ENCODE measurements at places on chromosomes 4 and X.
A peak's percentile ranks its signal among the peaks of the same experiment; 100 is the strongest.

- DNase-seq, result no peak
These were observed 94.4 kb downstream of the BLTP1 start for GRCh38 chr4:122246551-122246950.

GRCh38 chr4:158121161-158121579 is 51.7 kb downstream of the GASK1B start:
- no peak for DNase-seq

- DNase-seq, result peak; percentile 79
These were observed 758 bp downstream of the IQSEC2 start for GRCh38 chrX:53280331-53281320.

DNA sequence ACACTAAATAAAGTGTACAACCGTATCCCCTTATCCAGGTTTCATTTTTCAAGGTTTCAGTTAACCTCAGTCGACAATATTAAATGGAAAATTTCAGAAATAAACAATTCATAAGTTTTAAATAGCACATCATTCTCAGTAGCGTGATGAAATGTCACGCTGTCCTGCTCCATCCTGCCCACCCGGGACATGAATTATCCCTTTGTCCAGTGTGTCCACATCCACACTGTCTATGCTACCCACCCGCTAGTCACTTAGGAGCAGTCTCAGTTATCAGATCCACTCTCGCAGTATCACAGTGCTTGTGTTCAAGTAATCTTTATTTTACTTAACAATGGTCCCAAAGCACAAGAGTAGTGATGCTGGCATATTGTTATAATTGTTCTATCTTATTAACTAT is 54.7 kb downstream of the FRYL start:
- DNase-seq, result no peak

DNA sequence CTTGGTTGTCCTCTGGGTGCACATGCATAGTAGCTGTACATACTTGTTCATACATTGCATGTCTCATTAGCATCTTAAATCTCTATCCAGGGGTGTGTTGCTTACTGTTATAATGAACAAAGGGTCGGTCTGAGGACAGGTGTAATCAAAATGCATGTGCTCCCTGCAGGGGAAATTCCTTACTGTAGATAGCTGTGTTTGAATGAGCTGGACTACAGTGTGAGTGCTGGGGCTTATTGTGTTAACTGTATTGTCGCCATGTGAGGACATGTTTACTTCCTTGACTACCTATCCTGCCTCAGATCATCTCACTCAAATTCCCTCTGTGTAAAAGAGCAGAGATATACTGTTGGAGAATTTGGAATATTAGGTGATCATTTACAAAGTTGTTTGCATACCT is 98.7 kb downstream of the KLHL34 start:
- no peak for DNase-seq

DNA sequence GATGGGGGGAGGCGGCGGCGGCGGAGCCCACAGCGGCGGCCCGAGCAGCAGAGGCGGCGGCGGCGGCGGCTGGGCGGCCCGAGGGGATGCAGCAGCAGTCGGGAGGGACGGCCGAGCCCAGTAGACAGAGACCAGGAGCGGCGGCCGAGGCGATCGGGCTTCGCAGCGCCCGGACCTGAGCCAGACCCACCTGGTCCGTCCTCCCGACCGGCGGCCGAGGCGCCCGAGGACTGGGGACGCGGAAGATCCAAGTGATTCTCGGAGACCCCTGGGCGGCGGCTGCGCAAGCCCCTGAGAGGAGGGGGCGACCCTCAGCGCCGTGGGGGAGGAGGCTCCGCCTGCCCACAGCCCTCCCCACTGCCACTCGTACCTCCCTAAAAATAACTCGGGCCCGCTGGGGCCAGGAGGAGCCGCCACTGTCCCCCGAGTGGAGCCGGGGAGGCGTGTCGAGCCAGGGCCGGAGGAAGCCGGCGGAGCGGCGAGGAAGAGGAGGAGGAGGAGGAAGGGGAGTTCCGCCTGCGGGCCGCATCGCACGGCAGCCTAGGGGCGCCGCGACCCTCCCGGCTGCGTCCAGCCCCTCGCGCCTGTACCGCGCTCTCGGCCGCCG is 608 bp downstream of the RAPGEF2 start:
- peak; percentile 71 for DNase-seq

DNA sequence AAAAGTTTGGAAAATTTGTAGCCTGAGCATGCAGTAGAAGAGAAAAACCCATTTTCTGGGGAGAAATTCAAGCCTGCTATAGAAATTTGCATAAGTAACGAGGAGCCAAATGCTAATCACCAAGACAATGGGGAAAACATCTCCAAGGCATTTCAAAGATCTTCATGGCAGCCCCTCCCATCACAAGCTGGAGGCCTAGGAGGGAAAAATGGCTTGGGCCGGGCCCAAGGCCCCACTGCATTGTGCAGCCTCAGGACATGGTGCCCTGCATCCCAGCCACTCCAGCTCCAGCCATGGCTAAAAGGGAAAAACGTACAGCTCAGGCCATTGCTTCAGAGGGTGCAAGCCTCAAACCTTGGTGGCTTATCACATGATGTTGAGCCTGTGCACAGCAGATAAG is 87.7 kb downstream of the SHROOM4 start:
- DNase-seq, result no peak

DNA sequence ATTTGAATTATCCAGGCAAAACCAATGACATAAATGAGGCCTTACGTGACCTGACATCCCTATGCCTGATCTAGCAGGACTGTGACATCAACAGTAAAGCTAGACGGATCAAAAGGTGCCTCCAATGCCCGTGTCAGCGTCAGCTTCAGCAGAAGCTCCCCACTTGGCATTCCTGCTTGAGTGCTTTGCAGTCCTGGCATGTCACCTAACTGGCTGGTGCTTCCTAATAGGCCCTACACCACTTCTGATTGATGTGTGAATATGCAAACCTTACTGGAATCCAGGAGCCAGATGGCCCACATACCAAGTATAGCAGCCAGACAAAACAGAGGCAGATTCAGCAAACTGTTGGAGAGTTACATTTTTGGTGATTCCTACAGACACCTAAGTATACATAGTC is 224.2 kb downstream of the DMD start:
- no peak for DNase-seq

DNA sequence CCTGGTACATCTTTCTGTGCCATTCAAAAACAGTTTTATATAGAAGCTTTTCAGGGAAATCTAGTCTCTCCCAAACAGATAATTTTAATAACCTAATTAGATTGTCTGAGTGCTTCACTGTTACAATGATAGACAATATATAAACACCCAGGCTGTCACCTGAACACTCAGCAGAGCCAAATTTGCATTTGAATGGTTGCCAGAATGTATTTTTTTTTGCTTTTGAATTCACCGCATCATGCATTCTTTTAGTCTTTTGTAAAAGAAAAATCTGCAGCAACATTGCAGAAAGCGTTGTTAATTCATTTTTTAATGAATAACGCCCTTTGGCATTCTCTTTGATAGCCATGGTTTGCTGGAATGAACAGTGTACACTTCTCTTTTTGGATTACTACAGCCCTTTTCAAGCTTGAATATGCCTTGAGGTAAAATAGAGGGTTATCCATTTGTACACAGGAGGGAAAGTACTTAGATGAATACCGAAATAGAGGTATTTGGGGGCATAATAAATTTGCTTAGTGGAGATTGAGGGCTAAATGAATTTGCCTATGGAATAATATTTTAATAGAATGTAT is 175.0 kb upstream of the EPHA5 start:
- DNase-seq, result no peak

DNA sequence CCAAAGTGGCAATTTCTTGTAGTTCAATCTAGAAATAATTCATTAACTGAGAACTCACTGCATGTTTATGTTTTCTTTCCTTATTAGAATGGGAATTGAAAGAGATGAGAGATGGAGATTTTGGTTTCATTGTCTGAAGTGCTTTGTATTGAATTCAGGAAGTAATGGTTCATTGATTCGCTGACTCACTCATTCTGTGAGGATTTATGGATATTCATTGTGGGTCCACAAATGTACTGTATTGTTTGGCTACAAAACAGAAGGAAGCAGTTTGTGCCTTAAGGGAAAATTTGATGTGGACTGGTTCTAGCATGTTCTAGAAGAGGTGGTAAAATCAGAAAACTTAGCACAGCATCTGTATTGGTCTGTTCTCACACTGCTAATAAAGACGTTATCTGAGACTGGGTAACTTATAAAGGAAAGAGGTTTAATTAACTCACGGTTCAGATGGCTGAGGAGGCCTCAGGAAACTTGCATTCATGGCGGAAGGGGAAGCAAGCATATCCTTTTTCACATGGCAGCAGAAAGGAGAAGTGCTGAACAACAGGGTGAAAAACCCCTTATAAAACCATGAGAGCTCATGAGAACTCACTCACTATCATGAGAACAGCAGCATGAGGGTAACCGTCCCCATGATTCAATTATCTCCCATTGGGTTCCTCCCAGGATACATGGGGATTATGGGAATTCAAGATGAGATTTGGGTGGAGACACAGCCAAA is 132.3 kb upstream of the VCX3A start:
- DNase-seq, result no peak

DNA sequence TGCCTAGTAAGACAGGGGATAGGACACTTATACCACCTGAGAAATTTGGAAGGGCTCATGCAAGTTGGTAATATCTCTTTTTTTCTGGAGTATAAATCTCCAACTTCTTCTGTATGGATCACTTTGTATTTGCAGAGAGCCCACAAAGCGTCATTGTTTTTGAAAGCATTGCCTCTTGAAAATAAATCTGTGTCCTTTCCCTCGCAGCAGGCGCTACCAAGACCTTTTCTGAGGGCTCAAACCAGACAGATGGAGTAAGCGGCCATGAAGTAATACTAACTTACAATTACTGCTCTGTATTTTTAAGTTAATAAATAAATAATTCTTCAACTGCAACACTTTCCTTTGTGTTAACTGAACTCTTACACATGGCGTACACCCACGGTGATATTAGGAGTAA is 56.0 kb upstream of the FBXW7 start:
- no peak for DNase-seq

DNA sequence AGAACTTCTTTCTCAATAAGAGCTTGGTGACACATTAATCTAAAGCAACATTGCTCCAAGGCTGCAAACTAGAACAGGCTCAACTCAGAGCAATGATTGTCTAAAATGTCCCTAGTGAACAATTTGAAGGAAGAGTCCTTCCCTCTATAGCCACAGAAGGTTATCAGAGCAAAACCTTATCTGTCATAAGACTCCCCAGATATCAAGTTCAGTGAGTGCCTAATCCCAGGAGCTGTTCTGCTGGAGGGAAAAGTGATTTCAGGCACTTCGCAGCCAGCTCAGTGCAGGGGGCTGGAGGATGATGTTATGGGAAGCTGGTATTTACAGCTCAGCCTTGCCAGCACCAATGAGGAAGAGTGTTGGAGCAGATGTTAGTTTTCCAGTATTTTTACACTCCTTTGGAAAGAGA is 497.5 kb downstream of the INPP4B start:
- no peak for DNase-seq

- no peak for DNase-seq
These were observed 202.3 kb upstream of the NEIL3 start for GRCh38 chr4:177107288-177107921.

- no peak for DNase-seq
These were observed 5.8 kb upstream of the SEPTIN11 start for GRCh38 chr4:76943790-76944189.

GRCh38 chrX:65667157-65667502 is 324 bp upstream of the MSN start:
- DNase-seq, result no peak

DNA sequence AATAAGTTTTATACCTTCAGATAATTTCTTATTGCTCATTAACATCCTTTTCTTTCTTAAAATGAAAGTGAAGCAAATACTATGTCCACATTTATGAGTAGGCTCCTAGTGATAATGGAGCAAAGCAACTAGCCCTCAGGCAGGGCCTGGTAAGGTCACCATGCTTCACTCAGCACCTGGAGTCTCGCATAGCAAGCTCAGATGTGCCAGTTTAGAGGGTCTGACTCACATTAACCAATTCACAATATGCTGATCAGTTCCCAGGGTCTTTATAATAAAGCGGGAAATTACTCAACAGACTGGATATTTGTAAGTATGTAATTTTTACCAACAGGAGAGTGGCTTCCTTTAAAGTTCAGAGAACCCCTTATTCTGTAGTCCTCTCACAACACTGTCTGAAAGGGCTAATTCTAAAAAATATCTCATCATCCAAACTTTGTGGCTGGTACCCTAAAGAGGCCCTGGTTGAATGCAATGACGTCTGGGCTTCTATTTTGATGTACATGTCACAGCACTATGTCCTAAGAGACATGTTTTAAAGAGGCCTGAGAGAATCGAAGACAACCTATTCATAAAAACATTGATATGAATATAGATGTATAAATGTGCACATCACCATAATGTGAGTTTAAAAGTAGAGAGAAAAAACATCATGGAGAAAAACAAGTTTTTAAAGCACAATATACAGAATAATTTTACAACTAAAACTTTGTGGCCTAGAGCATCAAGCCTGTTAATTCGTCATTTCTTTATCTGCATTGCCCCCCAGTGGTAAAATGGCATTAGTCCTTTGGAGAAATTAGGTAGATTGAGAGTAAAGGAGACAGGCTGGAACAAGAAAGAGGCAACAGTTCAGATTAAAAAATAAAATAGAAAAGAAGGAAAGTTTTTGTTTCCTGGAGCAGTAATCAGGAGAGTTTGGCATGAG is 44.3 kb downstream of the IL21 start:
- DNase-seq, result no peak

GRCh38 chr4:59597536-59598329 is 1602.4 kb upstream of the ADGRL3 start:
- DNase-seq, result no peak

GRCh38 chrX:9942086-9942485 is 25.1 kb upstream of the CLDN34 start:
- DNase-seq, result no peak

DNA sequence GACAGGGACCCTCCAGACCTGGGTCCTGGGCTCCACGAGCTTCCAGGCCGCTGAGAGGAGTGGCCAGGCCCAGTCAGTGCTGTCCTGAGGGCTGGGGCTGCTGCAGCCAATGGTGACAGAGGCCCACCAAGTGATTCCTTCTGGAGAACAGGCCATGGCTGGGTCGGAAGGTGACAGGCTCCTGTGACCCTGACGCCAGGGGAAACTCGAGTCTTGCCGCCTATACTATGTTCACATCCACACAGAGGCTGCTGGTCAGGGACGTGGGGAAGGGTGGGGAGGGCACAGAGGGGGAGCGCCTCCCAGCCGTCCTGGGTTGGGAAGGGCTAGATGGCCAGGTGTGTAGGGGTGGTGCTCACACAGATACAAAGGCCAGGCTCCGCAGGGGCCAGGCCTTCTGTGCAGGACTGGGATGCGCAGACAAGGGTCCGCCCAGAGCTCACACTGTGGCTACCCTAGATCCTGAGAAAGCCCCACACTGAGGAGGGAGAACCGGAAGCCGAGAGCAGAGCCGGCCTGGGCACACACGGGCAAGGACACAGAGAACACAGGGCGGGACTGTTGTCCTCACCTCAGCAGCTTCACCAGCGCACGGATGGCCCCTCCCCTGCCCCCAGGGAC is 81.4 kb downstream of the HTRA3 start:
- peak; percentile 32 for DNase-seq

- no peak for DNase-seq
These were observed 28.2 kb upstream of the UGDH start for GRCh38 chr4:39555472-39555871.

GRCh38 chr4:94419956-94420355 is 31.8 kb upstream of the PDLIM5 start:
- DNase-seq, result no peak

GRCh38 chrX:101617211-101618191 is at the start of gene ARMCX6:
TSS of gene ARMCX6 (minus strand) at chrX:101618000. CDS start at chrX:101616620, 1,380 bp downstream.
- peak; percentile 87 for DNase-seq

Measured in sciatic nerve (tissue), 2 donors.